ENCODE measurements at places on chromosomes 13 and 19.

DNA sequence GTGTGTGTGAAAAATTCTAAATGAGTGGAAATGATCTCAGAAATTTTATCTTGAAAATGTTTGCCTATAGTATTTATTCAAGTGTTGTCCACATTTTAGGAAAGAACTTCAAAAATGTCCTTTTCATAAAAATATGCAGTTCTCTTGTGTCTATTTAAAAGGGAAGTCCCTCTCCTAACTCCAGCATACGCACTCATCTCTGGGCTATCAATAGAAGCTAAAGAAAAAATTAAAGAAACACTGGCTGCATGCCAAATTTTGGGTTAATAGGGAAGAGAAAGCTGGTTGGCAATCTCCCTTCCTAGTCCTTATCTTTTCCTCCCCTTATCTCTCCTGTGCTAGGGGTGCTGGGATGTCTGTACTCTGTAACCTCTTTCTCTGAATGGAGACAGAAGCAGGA is 313.3 kb downstream of the ENOX1 start:
- no peak for DNase-seq

DNA sequence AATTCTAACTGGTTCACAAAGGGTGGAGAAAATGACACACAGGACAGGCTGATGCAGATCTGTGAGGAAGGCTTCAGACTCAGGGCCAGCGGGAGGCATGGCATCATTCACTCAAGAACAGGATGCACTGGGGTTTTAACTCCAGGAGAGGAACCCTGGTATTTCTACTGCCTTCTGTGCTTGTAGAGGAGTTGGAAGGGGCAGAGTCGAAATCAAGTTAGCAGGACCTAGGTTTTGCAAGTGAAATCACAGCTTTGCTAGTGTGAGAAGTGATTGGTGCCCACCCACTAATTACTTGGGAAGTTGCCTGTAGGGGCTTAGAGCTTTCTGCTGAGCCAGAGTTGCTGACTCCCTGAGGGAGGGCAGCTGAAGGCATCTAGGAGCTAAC is 92.7 kb downstream of the AKAP11 start:
- DNase-seq = no peak

DNA sequence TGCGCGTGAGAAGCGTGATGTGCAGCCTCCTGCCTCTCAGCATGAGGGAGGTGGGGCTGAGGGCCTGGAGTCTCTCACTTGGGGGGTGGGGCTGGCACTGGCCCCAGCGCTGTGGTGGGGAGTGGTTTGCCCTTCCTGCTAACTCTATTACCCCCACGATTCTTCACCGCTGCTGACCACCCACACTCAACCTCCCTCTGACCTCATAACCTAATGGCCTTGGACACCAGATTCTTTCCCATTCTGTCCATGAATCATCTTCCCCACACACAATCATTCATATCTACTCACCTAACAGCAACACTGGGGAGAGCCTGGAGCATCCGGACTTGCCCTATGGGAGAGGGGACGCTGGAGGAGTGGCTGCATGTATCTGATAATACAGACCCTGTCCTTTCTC is 8.7 kb downstream of the CD177 start:
- no peak for DNase-seq

DNA sequence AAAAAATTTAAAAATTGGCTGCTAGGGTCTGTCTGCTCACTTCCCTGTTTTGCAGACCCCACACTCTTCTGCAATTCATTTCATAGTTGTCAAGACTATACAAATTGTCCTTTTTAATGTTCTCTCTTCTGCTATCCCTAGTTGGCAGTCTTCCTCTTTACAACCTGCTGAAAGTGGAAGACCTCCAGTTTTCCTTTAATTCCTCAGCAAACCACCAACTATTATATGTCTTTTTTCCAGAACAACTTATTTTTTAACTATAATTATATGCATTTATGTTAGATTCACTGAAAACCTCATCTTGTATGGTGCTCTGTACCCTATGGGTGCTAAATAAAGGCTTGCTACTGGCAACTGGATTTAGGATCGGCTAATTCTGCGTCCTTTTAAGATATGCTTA is 1.1 kb upstream of the PHF11 start:
- DNase-seq = no peak

DNA sequence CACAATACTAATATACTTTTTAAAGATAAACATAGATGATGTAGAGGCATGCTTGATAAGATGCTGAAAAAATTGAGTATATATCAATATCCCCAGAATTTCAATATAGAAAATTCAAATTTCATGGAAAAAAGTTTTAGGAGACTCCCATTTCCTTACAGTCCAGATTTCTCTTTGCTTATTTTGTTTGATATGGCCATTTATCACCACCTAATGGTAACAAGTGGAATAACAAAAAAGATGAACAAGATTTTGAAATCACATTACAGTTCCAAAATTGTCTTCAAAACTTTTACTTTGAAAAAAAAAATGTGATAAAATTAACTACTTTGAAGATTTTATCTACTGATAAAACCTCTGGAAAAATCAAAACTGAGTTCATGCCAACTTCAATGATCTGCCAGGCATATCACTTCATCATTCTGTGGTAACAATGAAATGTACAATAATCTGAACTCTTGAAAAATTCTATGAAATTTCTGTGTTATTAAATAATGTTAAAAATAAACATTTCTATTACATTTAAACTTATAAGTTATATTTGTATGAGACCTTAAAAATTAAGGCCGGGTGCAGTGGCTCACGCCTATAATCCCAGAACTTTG is 17.5 kb downstream of the MIPEP start:
- DNase-seq = peak; percentile 8

DNA sequence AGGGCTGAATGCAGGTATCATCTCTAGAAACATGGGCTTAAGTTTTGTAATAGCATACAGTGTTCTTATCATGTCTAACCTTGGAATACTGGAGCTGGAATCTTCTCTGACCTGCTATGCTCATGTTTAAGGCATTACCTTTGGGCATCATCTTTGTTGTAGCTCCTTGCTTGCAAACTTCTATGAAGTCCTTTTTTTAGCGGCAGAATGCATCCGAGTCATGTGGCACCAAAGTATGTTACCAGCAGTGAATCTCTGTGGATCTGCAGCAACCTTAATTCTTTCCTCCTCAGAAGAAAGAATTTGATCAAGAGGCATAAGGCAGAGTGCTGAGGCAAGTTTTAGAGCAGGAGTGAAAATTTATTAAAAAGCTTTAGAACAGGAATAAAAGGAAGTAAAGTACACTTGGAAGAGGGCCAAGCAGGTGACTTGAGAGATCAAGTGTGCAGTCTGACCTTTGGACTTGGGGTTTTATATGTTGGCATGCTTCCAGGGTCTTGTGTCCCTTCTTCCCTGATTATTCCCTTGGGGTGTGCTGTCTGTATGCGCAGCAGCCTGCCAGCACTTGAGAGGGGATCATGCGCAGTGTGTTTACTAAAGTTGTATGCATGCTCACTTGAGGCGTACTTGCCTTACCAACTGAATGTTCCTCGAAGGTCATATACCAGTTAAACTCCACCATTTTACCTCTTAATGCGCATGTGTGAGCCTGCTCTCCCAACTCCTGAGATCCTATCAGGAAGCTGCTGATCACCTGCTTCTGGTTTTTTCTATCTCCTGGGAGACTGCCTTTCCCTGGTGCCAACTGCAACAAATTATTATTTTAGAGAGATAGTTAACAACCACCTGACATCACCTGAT is 115.5 kb downstream of the LACC1 start:
- DNase-seq = no peak

GRCh38 chr13:70386919-70387318 is 278.7 kb upstream of the KLHL1 start:
- DNase-seq = no peak

- DNase-seq = no peak
These were observed 45.1 kb upstream of the CEACAM21 start for GRCh38 chr19:41530761-41531301.

GRCh38 chr13:110590577-110590976 is 24.8 kb upstream of the NAXD start:
- no peak for DNase-seq

DNA sequence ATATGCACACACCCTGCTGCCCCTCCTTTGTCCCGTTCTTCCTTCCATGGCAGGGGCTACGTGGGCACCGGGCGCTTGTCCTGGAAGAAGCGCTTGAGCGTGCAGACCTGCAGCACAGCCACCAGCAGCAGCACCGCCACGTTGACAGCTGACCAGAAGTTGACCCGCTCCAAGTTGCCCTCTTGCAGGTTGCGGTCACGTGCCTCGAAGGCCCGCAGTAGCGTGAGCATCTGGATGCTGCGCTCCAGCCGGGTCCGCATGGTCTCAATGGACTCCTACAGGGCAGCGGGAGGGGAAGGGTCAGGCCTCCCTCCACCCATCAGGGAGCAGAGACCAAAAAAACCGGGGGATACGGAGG is 3.1 kb downstream of the TMED1 start:
- no peak for DNase-seq

DNA sequence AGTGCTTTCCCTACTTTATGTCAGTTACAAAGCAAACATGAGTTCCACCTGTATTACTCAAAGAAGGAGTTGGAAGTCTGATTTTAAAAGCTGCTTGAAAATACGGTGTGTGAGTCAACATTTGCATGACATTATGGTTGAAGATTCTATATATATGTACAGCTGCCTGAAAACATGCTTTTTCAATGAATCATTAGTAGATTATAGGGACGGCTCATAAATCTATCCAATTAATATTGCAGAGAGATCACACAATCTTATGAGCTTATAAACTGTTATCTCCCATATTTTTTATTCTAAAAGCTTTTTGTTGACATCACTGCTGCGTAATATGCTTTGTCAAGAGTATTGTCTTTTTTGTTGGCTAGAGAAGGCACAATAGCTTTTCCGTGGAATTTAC is 873.8 kb downstream of the SLITRK6 start:
- DNase-seq = no peak

- no peak for DNase-seq
These were observed 41.2 kb upstream of the ZNF835 start for GRCh38 chr19:56712611-56713276.

- no peak for DNase-seq
These were observed 89.0 kb upstream of the SLC7A1 start for GRCh38 chr13:29684441-29684840.

DNA sequence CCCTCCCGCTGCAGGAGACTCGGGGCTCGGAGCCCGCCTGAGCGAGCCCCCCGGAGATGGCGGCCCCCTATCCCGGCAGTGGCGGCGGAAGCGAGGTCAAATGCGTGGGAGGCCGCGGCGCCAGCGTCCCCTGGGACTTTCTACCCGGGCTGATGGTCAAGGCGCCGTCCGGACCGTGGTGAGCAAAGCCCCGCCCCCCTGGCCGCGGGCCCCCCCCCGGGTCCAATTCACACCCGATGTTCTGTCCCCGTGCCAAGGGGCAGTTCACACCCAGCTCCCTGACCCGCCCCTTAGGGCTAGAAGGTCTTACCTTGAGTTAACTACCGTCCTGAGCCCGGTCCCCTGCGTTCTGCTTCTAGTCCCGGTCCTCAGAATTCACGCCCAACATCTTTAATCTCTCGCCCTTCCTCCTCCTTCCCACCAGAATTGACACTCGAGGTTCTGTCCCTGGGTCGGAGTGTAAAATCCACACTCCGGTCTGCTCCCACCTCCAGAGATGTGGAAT is 1.4 kb downstream of the NPAS1 start:
- no peak for DNase-seq

- no peak for DNase-seq
These were observed 122.6 kb upstream of the FNDC3A start for GRCh38 chr13:48852911-48853727.

DNA sequence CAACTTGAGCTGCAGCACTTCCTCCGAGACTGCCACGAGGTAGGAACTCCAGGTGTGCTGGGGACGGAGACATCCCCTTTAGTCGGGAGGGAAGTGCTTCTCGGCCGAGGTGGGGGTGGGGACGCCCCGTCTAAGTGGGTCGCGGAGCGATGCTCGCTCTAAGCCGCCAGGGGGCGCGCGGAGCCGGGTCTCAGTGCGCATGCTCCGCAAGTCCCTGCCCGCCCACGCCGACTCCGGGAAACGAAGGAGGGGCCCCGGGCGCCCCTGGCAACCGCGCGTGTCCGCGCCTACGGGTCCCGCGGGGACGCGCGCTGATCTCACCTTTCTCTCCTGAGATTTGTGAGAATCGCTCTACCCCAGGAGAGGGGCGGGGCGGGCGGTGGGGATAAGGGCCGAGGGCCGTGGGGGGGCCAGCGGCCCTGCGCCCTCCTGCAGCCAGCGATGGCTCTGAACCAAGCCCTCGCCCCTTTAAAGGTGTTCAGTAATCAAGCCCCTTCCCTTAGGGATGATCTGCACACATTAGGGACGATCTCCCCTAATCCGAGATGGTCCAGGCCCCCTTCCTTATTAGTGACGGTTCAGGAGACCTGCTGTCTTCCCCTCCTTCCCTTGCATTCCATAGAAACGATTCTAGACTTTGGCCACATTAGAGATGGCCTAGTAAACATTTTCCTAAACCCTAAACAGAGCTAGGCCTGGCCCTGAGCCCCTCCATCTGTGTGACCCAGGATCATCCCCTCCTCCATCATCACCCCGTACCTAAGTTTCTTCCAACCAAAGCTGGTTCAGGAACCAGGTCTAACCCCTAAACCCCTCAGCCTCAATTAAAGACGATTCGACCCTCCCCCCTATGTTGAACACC is 47.3 kb upstream of the SHKBP1 start:
- peak; percentile 91 for DNase-seq

DNA sequence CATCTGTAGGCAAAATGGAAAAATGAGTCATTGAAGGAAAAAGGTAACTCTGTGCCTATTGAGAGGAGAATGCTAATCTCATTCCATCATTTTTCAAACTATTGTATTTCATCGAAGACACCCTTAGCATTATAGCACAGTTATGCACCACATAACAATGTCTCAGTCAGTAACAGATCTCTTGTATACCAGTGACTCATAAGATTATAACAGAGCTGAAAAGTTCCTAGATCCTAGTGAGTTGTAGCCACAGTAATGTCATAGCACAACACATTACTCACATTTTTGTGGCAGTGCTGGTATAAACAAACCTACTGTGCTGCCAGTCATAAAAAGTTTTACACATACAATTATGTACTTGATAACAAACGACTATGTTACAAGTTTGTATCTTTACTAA is 1077.6 kb downstream of the DIAPH3 start:
- DNase-seq = no peak

DNA sequence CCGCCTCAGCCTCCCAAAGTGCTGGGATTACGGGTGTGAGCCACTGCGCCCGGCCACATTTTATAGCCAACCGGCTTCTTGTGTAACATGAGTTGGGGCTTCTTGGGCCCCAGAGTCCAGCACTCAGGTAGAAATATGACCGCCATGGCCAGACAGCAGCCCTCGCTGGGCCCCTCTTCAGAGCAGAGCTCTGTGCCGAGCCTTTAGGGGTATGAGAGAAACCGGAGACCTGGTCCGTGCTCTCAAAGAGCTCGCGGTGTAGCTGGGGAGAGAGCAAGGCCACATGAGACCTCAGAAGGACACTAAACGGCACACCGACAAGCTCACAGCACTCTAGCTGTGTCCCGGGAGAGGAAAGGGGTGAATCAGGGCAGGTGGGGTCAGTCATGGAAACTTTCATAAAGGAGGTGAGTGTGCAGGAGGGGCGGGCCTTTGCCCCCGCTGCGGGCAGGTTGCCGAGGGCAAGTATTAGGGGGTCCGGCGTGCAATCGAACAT is 15.8 kb downstream of the ACTN4 start:
- no peak for DNase-seq

GRCh38 chr19:20858218-20858617 is 64.8 kb upstream of the ZNF85 start:
- DNase-seq = no peak

GRCh38 chr13:72427757-72428528 is 299.5 kb downstream of the MZT1 start:
- no peak for DNase-seq
